Common myeloid progenitor, CD34-positive (primary cell): ENCODE measurements at places on chromosomes 3 and 15.
A peak's percentile ranks its signal among the peaks of the same experiment; 100 is the strongest.

DNA sequence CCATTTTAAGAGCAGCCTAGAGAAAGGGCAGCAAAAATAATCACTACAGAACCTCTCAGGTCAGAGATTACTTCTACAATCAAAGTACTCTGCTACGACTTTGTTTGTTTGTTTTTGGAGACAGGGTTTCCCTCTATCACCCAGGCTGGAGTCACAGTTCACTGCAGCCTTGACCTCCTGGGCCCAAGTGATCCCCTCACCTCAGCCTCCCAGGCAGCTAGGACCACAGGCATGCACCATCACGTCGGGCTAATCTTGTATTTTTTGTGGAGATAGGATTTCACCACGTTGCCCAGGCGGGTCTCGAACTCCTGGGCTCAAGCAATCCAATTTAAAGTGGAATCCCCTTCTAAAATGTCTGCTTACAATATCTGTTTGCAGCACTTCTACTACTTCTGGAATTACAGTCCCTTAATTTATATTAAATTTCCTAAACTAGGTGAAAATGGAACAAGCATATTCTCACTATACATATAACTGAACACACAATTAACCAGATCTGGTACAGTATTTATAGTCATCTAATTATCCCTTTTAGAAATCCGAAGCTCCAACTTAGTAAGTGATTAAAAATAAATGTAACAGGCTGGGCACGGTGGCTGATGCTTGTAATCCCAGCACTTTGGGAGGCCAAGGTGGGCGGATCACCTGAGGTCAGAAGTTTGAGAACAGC, 4.4 kb downstream of the UACA start:
- DNase-seq = no peak

DNA sequence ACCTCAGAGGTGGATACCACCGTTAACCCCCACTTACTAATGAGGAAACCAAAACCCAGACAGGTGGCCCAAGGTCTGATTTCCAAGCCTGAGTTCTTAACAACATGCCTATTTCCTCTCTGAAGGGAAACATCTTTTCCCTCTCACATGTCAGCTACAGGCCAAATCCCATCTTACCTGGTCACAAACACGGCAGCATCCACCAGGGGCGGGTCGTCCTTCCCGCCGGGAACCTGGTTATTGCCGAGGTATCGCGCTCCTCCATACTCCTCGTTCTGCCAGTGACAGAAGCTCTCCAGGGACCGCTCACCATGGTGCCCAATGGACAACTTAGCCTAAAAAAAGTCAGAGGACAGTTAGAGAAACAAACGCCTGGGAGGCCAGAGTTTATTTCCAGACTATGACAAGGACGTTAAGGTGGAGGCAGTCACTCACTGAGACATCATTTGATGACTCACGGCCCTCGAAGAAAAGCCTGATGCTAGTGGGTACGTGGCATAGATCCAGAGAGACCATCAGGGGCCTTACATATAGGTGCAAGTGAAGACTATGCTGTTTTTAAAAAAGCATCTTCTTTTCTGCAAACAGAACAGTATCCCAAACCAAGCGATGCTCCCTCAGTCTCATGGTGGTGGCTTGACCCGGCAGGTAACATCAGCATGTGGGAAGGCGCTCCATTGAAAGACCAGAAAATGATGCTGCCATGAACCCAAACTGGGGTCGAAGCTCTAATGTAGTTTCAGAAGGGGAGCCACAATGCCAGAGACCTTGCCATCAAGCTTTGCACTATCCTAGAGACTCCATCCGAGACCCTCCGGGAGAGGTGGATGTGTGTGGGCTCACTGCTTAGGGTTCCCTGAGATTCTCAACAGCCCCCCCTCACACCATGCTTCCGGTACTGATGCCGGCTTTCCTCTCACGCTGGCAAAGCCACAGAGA, 80.2 kb downstream of the ADAMTS17 start:
- DNase-seq = no peak

DNA sequence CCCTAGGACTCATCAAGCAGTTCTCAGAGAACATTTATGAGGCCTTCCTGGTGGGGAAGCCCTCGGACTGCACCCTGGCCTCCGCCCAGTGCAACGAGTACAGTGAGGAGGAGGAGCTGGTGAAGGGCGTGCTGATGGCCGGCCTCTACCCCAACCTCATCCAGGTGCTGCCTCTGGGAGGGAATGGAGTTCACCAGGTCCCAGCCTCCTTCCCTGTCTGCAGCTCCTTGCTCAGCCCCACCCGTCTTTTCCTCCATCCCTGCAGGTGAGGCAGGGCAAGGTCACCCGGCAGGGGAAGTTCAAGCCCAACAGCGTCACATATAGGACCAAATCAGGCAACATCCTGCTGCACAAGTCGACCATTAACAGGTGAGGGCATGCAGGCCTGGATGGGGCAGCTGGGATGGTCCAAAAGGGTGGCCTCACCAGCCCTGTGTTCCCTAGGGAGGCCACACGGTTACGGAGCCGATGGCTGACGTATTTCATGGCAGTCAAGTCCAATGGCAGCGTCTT, 46.3 kb downstream of the DHX30 start:
- no peak for DNase-seq

- DNase-seq = peak; percentile 66
Observed at GRCh38 chr3:32467333-32468070, 35.1 kb downstream of the CMTM6 start.

GRCh38 chr15:61951949-61952348, 108.3 kb downstream of the VPS13C start:
- DNase-seq = no peak

DNA sequence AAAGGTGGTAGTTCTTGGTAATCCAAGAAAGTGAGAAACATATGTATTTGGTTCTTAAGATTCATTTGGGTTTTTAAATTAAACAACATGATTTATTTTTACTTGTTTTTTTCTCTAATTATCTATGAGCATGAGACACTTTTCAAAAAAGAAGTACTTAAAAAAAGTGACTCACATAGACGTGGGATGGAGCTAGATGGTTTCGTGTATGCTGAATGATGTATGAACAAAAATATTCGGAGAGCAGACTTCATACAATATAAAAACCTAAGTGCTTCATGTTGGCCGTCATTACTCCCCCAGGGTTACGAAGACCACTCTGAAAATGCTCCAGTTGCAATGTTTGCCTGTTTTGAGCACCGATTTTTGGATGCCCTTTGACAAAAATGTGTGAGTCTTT, 90.9 kb downstream of the RORA start:
- DNase-seq = no peak

- peak; percentile 56 for DNase-seq
Observed at GRCh38 chr15:74378848-74379247, 11.4 kb upstream of the CYP11A1 start.

DNA sequence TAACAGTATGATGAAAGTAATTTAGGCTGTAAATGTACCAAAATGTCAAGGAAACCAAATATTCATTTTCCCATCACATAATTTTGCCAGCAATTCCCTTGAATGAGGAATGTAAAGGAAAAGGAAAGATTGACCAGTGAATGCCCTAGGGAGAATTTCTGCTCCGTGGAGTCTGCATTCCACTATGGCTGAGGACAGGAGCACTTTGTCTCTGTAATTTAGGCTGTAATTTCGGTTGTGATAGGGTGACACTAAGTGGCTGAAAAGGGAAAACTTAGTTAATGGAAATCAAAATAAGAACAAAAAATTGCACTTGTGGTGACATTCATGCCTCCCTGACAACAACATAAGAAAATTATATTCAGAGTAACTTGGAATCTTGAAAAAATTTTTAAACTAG, 8.3 kb upstream of the TMEM207 start:
- peak; percentile 7 for DNase-seq

GRCh38 chr15:53982876-53983275, 4.6 kb downstream of the UNC13C start:
- DNase-seq = no peak

DNA sequence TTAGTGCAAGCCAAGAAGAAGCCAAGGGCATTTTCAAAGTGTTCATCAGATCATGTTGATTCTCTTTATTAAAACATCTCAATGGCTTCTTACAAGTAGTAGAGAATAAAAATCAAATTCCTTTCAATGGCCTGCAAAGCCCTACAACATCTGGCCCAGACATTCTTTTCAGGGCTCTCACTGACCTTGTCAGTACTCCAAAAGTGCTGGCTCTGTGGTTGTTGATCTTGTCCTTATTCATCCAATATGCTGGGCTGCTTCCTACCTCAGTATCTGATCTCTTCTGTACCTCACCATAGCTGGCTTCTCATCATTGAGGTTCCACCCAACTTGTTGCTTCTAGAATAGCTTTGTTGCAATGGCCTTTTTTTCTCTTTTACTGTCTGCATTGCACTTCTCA, 74.0 kb upstream of the SAMMSON start:
- DNase-seq = no peak

DNA sequence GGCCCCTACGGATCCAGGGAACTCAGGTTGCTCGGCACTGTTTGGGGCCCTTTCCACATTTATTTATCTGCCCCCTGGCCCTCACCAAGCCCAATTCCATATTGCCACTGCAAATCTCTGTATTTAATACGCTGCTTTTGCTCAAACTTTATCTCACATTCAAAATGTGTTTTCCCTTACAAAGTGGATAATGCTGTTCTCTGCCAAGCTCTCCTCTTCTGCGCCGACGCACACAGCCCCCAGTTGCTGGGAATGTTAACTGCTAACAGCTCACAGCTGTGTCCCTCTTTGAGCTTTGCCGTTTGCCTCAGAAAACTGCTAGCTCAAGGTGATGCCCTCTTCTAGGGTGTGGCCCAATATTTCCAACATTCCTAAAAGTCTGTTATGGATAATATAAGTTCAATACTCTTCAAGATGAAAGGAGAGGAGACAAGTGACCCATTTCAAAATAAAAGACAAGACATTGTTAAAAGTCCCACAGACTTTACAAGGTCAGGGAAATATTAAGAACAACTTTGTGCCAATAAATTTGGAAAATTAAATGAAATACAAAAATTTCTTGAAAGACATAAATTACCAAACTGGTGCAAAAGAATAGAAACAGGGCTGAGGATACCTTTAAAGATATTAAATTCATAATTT, 12.6 kb upstream of the FBN1 start:
- DNase-seq = no peak

- no peak for DNase-seq
Observed at GRCh38 chr15:92480361-92480760, 86.7 kb downstream of the ST8SIA2 start.

DNA sequence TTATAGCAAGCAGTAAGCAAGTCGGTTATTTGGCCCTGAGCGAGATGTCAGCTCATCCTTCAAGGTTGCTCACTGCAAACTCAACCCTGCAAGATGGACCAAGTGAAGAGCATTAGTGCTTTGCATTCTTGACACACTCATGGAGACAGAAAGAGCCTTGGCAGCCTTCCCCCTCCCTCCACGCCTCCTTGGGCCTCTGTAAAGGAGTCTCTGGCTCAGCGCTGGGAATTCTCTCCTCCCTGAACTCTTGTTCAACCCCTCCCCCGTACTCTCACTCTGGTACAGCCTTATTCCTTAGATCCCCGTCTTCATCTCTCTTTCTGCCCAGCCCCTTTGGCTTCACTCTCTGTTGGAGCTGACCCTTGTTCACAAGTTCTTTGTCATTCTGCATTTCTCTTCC, 2.2 kb upstream of the CX3CR1 start:
- no peak for DNase-seq

DNA sequence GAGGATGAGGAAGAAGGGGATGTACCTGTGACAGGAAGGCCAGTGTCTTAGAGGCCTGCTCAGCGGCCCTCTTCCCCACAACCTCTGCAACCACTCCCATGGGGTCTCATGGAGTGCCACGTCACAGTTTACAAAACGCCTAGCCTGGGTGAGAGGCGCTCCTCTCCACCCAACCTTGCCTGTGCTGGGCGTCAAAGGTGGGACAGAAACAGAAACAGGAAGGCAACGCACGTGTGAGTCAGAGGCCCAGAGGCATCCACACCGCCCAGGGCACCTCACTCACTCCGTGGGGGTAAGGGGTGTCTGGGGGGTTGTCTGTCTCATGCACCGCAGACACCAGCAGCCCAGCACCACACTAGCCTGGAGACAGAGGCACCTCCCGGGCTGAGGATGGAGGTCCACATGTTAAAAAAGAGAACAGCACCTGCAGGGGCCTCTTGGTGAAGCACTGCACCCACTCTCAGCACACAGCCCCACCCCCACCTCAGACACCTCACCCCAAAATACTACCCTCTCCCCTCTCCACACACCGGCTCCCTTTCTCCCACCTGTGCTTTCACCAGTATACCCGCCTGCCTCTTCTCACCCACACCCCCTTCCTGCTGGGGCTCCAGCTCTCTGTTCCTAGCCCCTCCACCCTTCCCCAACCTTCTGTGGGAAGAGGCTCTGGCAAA, 4.7 kb upstream of the CALML4 start:
- no peak for DNase-seq

DNA sequence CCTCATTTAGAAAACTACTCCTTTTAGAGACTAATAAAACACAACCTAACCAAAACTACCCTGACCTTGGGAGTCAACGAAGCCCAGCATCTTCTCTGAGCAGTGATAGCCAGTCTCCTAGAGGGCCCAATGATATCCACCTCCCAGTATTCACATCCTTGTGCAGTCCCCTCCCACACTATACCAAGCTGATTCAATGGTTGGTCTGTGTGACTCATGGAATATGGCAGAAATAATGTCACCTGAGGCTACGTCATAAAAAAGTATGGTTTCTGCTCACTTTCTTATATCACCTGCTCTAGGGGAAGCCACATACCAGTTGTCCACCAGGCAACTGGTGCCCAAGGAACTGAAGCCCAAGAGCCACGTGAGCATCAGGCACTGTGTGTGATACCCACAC, 21.4 kb upstream of the USF3 start:
- no peak for DNase-seq

DNA sequence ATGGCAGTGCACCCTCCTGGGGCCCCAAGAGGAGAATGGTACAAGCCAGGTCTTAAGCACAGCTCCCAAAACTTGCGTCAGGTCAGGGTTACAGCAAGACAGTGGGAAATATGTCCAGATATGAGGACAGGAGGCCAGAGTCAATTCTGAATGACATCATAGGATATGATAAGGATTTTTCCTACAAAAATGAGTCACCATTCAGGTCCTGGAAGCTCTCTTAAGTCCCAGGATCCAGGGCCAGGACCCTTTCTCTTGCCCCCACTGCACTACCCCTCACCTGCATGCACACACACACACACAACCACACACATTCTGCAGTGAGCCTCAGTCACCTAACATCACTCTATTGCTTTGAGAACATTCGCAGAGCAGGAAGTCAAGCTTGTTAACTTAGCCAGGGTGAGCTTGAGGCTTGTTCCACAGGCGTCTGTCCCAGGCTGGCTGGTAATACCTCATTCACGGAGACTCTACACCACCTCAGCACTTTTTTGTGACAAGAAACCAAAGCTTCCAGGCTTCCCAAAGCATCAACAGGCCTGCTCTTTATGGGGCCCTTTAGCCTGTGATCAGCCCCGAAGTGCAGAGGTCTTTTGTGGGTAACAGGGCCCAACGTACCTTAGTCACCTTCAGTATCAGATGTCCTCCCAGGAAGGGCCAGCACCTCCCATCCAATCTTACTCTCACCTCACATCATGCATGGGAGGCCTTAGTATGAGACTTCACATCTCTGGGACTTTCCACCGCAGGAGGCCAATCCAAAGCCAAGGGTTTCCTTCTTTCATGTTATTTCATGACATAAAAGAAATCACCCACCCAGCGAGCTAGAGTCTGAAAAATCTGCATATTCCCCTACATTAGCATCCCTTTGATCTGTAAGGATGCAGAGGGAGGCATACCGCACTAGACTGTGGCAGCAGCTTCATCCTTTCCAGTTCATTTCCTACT, 74.0 kb upstream of the LIPC start:
- no peak for DNase-seq

- no peak for DNase-seq
Observed at GRCh38 chr3:47406762-47407149, 25.9 kb downstream of the PTPN23 start.

- no peak for DNase-seq
Observed at GRCh38 chr15:92638709-92639365, 16.7 kb downstream of the FAM174B start.
